ENCODE measurements at places on chromosomes 5 and 9.

GRCh38 chr9:4935001-4935672 lies 49.9 kb upstream of the JAK2 start:
- no peak for DNase-seq

GRCh38 chr5:368183-369084 lies 46.9 kb downstream of the AHRR start:
- DNase-seq = no peak

GRCh38 chr5:109865637-109866036 lies 175.9 kb downstream of the MAN2A1 start:
- no peak for DNase-seq

DNA sequence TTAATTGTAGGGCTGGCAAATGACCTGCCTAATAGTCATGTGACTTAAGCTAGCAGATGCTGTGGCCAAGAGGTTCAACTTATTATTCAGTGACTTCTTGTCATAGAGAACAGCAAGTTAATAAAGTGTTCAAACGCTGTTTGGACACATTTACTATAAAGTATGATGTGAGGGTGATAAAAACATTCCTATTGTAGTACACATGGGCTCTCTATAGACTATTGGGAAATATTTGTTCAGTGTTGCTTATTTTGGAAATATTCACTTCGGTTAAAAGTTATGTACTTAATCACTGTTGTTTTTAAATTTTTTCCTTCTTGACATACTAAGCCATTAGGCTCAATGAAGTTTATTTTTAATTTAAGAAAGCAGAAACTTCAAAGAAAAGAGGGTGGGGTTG lies 345.0 kb downstream of the NNT start:
- DNase-seq = no peak

DNA sequence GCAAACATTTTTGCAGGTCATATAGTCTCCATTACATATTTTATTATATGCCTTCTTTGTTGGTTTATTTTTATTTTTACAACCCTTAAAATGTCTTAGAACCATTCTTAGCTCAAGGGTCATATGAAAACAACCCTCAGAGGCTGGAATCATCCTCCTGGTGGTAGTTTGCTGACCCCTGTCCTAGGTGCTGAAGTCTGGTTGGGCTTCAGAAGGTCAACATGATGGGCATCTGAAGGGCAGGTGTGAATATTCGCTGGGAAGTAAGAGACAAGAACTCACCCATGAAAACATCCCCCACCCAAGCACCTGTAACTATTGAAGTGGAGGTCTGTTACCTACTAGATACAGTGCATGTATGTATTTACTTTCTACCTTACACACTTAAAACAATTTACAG lies 75.4 kb downstream of the OSMR start:
- no peak for DNase-seq

DNA sequence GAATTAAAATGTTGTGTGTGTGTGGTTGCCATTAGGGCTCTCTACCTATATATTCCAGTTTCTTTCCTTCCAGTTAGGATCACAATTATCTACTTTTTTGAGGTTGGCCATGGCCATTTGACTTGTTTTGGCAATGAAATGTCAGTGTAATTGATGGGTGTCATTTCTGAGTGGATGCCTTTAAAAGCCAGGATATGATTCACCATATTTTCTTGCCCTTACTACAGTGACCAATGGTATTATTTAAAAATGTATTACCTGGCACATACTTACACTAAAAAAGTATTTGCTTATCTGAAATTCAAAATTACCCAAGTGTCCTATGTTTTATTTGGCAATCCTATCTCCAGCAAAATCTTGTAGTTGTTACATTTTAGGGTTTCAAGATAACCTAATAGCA lies 258.7 kb upstream of the ACTBL2 start:
- no peak for DNase-seq
